ENCODE measurements at places on chromosomes 7 and 10.
A peak's percentile ranks its signal among the peaks of the same experiment; 100 is the strongest.

DNA sequence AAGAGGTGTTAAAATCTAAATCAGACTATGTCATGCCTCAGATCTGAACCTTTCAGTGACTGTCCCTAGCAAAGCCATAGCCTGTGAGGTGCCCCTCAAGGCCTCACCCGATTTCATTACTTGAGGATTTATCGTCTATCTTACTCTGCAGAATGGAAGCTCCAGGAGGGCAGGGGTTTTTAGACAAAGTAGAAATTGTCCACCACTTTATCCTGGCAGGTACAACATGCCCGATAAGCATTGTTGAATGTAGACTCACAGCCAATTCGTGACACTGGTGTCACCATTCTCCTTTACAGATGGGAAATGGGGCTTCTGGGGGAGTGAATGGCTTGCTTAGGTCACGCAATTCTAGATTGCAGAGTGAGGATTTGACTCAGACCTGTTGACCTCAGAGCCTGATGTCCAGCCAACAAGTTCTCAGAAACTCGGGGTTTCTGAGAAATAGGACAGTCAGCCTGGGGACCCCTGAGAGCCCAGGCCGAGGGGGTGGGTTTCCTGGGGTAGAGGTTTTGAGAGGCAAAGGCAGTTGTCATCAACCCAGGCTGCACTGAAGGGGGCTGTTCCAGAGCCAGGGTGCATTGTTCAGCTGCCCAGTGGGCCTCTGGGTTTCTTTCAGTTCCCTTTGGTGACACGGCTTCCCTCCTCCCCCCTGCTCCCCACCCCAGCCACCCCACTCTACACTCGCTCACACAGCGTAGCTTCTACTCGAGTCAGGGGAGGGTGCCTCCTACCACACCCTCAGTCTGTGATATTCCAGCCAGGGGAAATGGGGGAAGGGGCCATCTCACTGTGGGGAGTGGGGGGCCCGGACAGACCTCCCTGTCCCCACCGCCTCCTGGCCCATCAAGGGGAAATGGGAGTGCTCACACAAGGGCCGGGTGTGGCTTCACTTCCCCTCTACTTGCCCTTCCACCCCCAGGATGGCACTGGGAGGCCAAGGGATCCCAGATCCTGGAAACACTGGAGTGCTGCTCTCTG is 3.1 kb upstream of the IRF5 start:
- no peak for DNase-seq

GRCh38 chr10:7417103-7417623 is 6.3 kb upstream of the SFMBT2 start:
- DNase-seq, result no peak

- peak; percentile 41 for DNase-seq
Measured at GRCh38 chr10:93061594-93062513, 1.3 kb downstream of the CYP26C1 start.

DNA sequence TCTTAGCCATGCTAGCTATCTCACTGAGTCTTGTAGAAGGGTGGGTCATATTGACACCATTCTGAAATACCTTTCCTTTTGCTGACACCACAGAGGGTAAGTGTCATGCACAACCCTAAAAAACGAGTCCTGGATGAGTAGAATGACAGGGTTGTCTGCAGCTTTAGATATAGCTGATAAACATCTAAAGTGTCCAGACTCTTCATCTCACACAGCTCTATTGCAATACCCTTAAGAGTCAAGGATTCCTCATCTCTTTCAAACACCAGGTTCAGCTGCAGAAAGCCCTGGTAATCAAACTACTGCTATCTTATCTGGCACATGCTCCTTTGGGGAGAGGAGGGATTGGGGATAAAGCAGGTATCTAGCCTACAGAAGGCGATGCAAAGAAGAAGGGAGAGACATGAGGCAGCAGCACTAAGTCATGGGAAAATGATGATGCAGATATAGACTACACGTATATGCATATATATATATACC is 127.0 kb downstream of the ANK3 start:
- no peak for DNase-seq

DNA sequence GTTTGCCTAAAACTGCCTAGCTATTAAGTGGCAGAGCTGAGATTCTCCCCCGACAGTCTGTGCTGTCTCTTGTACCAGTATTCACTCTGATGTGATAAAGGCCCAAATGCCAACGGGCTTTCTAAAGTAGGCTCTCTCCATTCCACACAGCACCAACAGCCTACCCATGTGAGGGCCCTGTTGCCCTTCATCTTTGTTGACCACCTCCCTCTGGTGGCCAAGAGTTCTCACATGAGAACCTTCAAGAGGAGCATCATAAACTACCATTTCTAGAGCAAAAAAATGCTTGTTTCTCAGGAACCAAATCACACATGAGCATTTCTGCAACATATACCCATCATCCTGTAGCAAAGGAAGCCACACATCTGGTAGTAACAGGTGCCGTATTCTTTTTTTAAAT is 185.8 kb downstream of the GRM8 start:
- DNase-seq, result no peak

DNA sequence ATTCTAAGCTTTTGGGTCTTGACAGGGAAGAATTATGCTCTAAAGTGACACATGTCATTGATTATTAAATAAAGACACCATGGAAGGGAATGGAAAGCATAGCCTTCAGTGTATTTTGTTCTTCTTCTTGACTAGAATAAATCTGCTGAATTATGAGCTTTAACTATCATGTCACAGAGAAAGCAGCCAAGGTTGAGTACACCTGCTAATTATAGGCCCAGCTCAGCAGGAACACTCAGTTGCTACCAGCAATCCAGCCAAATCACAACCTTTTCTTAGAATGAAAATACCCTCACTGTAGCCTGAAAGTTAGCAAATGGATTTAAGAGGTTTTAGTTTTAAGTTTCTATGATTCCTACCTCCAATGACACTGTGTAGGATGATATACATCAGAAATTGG is 225.3 kb upstream of the RHOBTB1 start:
- no peak for DNase-seq

DNA sequence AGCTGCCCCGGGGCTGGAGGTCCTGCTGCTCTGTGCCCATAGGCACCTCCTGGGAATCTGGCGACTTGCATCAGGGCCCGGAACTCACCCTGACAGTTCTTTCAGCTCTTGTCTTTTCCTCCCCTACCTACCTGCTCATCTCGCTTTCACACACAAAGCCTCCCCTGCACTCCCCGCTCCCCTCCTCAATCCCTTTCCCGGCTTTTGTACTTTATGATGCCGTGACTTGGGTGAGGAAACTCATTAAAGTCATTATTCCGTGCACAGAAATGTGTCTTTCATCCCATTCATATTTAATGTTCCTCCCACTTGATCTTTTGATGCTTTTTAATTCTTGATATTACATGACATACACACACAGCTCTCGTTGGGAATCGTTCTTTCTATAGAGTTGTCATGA is 218.6 kb downstream of the RPS24 start:
- DNase-seq, result no peak

GRCh38 chr7:55539380-55539779 is 32.9 kb downstream of the VOPP1 start:
- DNase-seq, result no peak

DNA sequence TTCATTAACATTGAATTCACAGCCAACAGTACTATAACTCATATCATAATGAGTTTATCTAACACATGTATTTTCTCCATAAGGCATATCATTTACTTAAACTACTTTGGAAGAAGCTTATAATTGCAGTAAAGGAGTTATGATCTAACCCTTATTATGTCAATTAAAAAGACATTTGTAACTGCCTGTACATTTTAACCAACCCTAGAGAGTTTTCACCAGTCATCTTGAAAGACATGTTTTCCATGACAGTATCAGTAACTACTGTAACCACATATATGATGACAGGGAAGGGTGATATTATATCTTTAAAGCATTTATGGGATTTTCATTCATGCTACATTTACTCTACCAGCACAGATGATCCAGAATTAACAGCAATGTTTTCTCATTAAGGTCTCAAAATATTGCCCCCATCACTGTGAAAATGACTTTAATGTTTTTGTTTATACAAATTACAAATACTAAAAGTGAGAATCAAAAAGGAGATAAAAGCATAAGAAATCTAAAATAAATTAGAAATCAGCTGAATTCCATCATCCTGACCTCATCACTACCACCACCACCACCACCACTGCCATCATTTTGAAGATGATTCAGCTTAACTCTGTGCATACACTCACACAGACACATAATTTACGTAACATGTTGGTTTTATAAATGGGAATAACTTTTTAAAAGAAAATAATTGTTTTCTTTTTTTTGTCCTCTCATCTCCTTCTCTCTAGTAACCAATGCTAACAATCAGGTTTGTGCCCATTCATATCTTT is 53.6 kb downstream of the MKLN1 start:
- DNase-seq, result no peak
